ENCODE measurements at places on chromosomes 2 and 18.

DNA sequence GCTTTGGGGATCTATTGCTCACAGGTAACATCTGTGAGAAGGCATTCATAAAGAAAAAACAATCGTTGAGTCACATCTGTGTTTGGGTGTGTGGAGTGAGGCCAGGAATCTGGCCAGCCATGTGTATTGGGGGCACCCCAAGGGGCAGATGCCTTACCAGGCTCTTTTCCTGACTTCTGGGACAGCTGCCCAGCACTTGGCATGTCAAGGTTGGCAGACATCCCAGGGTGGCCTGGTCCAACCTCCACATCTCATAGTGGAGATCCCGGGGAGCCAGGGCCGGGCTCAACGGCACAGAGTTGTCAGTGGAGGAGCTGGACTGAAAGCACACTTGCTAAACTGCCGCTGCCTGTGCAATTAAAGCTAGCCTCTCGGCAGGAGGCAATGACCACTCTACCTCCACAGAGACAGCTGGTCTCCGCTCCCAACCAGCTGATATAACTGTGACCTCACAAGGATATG, 75.3 kb upstream of the MGAT4A start:
- no peak for DNase-seq

DNA sequence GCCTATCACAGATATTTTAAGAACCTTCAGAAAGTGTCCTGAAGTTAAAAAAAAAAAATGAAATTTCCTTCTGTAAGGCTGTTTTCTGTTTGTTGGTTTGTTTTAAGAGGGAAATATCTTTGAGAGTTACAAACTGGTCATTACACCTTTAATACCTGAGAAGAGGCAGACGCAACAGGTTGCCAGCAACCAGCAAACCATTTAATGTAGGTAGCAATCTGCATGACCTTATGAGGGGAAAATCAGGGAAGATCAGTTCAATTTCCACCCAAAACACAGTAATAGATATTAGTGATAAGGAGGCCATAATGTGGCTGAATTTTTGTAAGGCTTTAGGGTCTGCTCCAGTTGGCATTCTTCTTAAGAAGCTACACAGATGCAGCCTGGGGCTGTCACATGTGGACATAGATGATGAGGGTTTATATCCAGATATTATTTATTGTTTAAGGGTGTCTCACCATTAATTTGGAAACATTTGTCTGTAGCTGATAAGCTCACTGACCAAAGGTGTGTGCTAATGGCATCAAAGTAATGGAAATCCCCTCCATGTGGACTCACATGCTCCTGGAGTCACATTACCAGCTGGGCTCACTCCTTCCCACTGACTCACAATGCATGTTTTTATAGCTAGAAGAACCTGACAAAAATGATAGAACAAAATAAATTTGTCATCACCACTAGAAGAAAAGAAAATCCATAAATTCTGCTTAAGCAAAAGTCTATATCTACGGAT, 83.5 kb upstream of the DTNA start:
- no peak for DNase-seq

- DNase-seq = peak; percentile 92
These were observed 38.5 kb downstream of the KCTD18 start for GRCh38 chr2:200471324-200471848.

- no peak for DNase-seq
These were observed 175.0 kb upstream of the PARD3B start for GRCh38 chr2:204370172-204370718.

DNA sequence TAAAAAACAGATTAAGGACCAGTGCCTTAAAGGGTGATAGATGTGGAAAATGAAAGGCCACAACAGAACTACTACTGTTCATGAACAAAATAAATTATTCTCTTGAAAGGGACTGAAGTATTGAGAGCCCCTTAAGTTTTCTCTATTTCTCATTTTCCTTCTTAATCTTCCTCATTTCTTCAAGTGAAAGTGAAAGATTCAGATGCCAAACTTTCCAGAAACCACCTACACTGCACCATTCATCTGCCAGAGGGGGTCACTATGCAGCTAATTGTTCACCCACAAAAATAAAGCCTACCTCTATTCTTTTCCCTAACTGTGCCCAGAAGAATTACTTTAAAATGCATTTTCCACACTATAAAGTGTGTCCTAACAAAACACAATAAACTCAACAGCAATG, 140.1 kb downstream of the NR4A2 start:
- peak; percentile 30 for DNase-seq

- DNase-seq = no peak
These were observed 204.2 kb upstream of the FBXO11 start for GRCh38 chr2:48110492-48110891.

GRCh38 chr2:232789082-232789481, 12.7 kb upstream of the KCNJ13 start:
- no peak for DNase-seq

- no peak for DNase-seq
These were observed 3.0 kb downstream of the ACTR1B start for GRCh38 chr2:97660775-97661389.

- no peak for DNase-seq
These were observed 238.2 kb downstream of the TSN start for GRCh38 chr2:121993682-121994081.

DNA sequence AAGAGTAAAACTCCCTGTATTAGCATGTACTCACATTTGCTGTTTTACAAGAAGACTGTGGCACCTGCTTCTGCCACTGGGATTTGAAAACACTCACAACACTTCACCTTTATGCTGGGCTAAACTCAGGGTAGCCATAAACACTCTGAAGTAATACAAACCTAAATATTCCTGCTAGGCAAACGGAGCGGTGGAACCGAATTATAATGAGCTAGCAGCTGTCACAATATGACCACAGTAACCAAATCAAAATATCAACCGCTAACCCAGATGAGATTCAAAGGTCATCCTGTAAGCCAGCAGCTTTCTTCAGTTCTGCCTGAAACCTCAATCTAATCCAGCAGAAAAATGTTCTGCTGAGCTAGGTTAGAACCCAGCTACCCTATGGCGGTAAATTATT, 132.1 kb downstream of the TCF4 start:
- DNase-seq = no peak

- DNase-seq = no peak
These were observed 23.7 kb upstream of the CD28 start for GRCh38 chr2:203682688-203683130.

DNA sequence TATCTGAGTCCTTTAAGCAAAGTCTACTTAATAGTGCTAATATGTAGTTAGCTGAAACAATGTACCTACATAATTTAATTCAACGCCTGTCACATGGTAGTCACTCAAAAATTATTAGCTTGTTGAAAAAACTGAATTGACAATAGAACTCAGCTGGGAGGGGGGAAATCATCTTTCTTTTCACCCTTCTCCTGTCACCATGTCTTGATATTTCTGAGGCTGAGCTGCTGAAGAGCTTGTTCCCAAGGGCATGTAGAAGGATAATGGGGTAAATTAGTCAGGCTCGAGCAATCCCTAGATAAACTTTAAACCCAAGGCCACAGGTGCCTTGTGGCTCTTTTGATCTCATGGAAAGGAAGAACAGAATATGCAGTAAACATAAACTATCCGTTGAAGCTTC, 339.6 kb upstream of the LRATD1 start:
- DNase-seq = no peak

GRCh38 chr18:73545472-73545871, 602.2 kb downstream of the FBXO15 start:
- no peak for DNase-seq

DNA sequence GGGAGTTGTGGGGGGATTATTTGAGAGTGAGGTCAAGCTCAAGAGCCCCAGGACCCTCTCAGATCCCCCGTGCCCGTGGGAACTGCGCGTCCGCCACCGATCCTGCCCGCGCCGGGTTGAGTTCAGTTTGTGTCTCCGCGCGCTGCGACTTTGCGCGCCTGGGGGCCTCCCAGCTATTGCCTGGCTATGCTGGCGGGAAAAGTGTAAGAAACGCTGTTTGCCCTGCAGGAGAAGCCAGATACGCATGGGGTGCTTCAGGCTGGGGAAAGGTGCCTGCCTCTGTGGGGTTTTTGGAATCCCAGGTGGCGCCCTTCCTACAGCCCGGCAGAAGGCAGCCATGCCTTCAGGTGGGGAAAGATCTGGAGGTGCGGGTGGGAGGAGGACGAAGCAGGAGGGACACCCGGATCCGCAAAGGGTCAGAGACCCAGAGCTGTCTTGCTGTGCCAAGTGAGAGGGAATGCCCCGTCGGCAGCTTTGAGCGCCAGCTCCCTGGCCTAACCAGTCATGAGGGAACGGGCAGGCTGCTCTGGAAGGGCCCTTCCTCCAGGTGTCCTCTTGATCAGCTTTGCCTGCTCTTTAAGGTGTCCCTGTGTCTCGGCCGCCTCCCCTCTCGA, 22.5 kb downstream of the TEX44 start:
- DNase-seq = peak; percentile 64

DNA sequence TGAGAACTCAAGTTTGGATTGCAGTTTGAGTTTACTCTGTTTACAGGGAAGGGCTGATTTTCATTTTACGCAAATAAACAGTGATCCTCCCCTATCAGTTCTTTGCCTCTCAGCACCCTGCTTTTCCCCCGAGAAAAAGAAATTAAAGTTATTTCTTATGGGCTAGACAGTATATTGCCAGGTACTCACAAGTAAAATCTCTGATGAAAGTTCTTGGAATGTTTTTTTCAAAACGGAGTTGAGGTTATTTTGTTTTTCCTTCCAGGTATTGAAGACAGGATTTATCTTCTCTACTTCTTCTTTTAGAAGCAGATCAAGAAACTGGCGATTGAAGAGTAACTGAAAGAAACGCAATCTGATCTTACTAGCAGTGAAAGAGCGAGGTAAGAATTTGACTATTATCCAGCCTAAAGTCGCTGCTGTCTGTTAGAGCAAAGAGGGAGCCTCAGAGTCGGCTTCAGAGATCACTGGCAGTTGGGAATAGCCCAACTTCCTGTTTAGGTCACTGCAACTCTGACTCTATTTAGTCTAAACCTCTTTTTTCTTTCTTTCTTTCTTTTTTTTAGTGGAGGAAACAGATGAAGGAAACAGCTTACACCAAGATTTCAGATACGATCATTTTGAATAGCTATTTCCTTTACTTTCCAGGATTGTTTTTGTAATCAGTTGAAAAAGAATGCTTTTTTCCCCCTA, at the start of gene TFPI:
TFPI (minus strand) TSS at position 425 of the 693 bp plus-strand sequence. CDS start 50,667 bp downstream, outside the sequence.
- DNase-seq = peak; percentile 31

DNA sequence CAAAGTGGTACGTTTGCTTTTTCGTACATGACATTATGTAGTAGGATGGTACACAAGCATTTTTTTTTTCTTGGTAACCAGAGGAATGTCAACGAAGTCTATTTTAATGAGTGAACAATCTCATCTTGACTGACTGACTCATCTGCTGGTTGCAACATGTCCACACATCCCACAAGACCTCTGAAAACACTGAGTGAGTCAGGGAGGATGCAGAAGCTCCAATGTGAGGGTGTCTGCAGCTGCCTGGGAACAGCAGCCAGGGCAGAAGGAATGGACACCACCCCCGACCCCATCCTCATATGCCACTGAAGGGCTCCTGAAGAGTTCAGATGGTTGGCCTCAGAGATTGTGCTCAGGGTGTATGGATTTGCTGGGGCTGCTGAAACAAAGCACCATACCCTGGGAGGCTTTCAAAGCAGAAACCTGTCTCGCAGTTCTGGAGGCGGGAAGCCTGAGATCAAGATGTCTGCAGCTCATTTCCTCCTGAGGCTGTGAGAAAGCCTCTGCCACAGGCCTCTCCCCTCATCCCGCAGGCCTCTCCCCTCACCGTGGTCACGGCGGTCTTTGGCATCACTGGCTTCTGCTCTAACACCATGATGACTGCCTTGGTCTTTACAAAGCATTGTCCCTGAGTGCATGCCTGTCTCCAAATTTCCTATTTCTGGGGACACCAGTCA, 124.6 kb downstream of the LRATD1 start:
- no peak for DNase-seq

DNA sequence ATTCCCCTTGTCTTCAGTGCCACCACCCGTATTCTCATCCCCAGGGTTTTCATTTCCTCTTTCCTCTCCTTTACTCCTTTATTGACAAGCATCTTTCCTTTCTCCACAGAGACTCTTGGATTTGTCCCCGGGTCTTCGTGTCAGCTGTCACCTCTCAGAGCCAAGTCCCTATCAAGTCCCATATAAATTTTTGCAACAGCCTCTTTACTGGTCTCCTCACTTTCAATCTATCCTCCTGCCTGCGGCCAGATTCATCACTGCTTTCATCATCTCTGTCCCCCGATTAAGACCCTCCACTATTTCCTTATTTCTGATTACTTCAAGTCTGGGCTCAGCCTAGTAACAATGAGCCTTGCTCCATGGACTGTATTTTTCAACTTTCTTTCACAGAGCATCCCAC, 113.8 kb downstream of the CTAGE1 start:
- DNase-seq = no peak

DNA sequence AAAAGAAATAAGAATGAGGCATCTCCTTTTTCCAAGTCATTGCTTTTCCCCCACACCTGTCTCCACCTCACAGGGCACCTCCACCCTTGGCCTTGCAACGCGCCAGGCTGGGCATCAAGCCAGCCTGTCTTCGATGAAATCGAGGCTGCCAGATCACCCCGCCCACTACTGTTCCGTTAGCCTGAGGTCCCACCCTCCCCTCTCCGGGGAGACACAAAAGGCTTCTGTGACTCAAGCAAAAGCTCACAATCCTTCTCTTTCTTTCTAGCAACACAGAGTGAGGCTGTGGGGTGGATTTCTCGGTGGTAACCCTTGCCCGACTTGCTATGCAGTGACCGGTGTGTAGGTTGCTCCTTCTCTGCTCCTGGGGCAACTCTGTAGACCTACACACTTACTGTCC, 9.9 kb downstream of the TNP1 start:
- DNase-seq = no peak

GRCh38 chr18:8040021-8040420, 472.9 kb downstream of the PTPRM start:
- no peak for DNase-seq

DNA sequence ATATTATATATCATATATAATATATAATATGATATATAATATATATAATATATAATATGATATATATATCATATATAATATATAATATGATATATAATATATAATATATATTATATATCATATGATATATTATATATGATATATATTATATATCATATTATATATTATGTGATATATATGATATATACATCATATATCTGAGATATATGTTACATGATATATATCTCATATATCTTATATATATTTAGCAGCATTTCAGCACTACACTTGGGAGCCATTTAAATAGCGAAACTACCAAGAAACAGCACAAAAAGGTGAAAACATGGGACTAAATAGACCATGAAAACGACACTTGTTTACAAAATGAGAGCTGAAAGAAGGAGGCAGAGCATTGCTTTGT, 37.3 kb downstream of the KCMF1 start:
- DNase-seq = no peak

DNA sequence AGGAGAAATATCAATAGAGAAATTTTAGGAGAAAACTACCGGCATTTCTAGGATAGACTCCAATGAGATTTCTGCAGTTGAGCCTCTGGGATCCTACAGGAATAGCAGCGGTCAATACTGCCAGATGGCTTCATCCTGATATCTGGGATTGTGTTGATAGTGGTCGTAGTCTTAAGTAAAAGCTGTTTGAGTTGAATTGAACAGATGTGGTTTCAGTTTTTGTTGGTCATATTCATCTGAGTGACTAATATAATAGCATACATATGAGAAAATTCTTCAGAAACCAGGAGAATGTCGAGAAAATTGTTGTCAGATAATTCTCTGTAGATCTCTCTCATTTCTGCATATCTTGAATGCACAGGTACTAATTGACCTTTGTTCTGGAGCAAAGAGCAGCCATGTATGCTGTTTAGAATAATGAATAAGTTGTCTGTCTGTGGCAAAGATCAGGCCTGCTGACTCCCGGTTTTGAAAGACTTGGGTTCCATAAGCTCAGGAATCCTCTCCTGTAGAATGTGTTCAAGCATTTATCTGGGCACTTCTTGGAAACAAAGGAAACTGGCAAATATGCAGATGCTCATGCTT, 288.1 kb downstream of the TMX3 start:
- no peak for DNase-seq

- no peak for DNase-seq
These were observed 52.3 kb downstream of the TDRD15 start for GRCh38 chr2:21175895-21176646.

All from GM12865 (cell line).